Activated T-helper 1 cell treated with anti-CD3 and anti-CD28 coated beads, Interleukin-2, amount 50 U/mL, for 16 hours (primary cell): ENCODE measurements at places on chromosomes 11 and 22.

DNA sequence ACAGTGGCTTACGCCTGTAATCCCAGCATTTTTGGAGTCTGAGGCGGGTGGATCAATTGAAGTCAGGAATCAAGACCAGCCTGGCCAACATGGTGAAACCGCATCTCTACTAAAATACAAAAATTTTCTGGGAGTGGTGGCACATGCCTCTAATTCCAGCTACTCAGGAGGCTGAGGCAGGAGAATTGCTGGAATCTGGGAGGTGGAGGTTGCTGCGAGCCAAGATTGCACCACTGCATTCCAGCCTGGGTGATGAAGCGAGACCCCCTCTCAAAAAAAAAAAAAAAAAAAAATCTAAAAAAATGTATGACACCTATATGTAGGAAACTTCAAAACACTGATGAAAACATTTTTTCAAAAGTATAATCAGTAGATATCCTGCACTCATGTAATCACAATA is 242.7 kb upstream of the CHORDC1 start:
- no peak for DNase-seq

GRCh38 chr11:119041821-119042514 is 11.3 kb upstream of the SLC37A4 start:
- no peak for DNase-seq

- no peak for DNase-seq
Observed at GRCh38 chr11:9914064-9914463, 250.2 kb downstream of the SWAP70 start.

DNA sequence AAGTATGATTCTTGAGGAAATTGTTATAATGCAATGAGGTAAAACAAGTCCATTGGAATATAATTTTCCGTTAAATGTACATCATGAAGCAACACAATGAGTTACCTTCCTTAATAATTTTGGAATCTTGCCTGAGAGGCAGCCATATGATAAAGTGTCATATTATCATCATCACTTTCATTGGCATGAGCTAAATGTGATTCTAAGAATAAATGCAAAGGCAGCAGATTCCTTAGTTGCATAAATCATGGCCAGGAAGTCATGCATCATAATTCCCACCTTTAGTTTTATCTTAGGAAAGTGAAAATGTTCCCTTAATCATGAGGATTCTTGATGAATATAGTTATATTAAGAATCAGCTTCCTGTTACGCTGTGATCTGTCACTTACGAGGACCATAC is 14.2 kb upstream of the MMP1 start:
- no peak for DNase-seq

DNA sequence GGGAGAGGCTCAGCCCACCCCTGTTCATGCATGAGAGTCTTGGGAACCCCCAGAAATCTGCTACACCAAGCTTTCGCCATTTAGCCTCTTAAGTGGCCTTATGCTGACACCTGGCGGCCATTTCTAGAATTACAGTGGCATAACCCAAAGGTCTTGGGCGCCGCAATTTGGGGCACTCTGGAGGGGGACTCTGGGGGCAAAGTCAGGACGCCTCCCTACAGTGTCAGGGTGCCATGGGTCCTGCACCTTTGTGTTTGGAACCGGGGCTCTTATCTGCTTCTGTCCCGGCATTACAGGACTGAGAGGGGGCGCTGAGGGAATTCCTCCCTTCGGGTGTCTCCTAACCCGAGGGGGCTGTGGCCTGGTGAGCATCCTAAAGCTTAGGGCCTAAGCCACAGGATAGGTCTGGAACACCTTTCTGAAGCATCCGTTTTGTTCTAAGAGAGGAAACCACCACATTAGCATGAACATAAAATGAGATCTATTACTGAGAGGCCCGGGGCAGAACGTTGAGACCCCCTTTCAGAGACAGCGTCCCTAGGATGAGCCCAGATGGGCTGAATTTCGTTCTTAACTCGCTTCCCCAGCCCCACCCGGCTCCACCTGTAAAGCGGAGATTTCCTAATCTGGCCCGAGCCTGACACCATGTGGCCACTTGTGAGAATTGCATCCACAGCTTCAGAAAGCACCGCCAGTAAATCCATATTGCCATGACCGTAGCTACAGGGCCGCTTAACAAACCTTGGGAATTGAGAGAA is 9.3 kb downstream of the INS start:
- DNase-seq: peak; percentile 63

DNA sequence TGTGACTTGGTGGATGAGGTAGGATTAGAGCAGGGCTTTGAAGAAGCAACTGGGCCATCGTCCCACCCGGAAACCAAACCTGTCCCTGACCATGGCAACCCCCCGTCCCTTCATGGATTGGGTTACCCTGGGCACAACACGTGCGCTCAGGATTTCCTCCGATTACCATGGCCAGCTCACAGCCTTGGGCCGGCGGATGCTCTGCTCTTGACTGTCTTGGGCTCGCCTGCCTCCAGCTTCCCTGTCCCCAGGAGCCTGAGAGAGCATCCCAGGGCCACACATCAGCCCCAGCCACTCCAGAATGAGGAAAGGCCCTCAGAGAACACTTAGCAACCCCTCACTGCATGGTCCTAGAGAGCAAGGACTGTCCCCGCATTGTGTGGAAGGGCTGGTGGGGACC is 22.8 kb downstream of the MYO7A start:
- DNase-seq: no peak

- DNase-seq: no peak
Observed at GRCh38 chr22:46864314-46865051, 102.0 kb downstream of the TBC1D22A start.

DNA sequence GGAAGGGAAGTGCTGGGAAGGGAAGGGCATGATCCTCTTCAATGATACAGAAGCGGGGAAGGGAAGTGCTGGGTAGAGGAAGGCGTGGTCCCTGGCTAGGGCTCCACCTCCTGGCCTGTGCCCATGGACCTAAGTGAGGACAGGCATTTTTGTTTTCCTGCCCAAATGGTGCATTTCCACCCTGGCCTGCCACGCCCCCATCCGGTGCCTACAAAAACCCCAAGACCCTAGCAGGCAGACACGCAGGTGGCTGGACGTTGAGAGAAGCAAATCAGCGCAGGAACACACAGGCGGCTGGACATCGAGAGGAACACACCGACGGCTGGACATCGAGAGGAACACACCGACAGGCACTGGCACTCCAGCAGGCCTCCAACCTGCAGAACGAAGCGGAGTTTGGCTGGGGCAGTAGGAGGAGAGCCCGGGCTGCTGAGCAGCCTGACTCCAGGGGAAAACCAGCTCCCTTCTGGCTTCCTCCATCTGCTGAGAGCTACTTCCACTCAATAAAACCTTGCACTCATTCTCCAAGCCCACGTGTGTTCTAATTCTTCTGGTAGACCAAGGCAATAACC is 628.3 kb downstream of the BUD13 start:
- no peak for DNase-seq

DNA sequence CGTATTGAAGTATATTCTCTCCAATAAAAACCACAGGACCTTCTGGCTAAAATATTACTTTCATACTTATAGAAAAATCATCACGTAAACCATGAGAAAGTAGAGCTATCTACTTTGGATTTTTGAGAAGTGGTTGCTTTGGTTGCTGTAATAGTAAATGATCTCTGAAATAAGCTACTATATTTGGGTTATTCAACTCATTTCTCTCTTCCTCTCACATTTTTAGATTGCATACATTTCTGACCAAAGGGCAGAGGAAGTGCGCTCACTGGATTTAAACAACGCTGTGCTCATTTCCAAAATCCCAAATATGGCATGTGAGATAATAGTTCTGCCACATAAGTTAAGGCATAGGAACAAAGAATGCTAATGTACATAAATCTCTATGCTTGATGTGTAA is 357.0 kb downstream of the LRRC4C start:
- DNase-seq: no peak

DNA sequence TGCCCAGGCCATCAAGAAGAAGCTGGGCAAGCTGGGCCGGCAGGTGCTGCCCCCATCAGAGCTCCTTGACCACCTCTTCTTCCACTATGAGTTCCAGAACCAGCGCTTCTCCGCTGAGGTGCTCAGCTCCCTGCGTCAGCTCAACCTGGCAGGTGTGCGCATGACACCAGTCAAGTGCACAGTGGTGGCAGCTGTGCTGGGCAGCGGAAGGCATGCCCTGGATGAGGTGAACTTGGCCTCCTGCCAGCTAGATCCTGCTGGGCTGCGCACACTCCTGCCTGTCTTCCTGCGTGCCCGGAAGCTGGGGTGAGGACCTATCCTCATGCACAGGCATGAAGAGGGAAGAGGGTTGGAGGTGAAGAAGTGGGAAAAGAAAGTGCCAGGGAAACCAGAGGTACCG is 5.3 kb upstream of the NHERF4 start:
- DNase-seq: no peak

GRCh38 chr11:86069408-86070101 is 671 bp upstream of the PICALM start:
- DNase-seq: no peak

- DNase-seq: no peak
Observed at GRCh38 chr11:87019613-87020271, 18.0 kb upstream of the TMEM135 start.

DNA sequence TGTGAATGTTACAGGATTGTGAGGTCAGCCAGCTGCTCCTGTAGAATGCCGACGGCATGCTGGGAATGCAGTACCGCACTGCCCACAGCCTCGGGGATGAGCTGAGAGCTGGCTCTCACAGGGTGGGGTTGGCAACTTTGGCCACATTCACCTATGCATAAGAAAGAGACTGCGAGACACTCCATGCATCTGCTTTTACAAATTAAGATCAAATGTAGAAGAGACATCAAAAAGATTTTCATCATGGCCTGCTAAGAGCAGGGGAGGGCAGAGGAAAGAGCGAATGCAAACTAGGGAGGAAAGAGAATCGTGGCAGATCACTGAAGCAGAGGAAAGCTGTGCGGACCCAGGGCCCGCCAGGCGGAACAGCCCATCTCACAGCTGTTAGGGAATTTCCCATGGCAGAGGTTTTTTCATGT is 49.8 kb upstream of the SPATA19 start:
- DNase-seq: no peak

DNA sequence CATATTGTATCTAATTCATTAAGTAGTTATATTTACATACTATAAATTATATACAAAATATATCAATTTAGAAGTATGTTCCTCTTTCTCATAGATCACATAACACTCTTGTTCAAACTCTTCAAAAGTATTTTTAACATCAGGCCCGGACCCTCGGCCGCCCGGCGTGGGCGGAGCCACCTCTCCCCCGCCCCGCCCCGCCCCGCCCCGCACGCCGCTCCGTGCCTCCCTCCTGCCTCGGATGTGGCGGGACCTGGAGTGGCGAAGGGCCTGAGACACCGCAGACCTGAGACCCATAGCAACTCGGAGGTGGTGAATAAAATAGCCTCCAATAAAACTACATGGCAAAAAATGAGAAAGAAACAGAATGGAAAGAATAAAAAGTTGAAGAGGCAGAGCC is 105.9 kb upstream of the BDNF start:
- DNase-seq: no peak

- no peak for DNase-seq
Observed at GRCh38 chr11:89021339-89021738, 44.4 kb downstream of the GRM5 start.

GRCh38 chr11:114026355-114026754 is 33.2 kb upstream of the ZBTB16 start:
- no peak for DNase-seq

GRCh38 chr22:47034076-47034808 is 271.8 kb downstream of the TBC1D22A start:
- DNase-seq: no peak

DNA sequence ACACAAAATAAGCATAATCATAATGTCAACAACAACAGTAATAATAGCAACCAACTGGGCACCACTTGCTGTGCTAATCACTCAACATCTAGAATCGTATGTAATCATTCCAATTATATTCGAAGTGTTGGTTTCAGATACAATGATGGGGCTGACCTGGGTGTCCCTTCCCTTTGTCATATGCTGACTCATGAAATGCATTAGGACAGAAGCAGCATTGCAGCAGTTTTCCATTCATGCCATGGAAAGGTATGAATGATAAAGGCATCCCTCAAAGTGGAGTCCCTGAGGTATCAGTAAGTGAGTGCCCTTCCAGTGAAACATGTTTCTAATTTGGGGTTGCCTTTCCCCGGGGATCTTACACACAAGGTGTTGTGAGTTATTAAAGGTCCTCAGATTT is 46.3 kb upstream of the ANO3 start:
- no peak for DNase-seq

GRCh38 chr11:45500451-45500850 is 165.0 kb downstream of the CHST1 start:
- DNase-seq: no peak

GRCh38 chr22:37235897-37236607 is 8.0 kb downstream of the RAC2 start:
- DNase-seq: no peak
